ENCODE measurements at places on chromosomes 3 and 15. TPM values are rescaled to one million over a fixed set of nuclear protein-coding genes. Genes with fewer than 3 reads are reported as not detected.

DNA sequence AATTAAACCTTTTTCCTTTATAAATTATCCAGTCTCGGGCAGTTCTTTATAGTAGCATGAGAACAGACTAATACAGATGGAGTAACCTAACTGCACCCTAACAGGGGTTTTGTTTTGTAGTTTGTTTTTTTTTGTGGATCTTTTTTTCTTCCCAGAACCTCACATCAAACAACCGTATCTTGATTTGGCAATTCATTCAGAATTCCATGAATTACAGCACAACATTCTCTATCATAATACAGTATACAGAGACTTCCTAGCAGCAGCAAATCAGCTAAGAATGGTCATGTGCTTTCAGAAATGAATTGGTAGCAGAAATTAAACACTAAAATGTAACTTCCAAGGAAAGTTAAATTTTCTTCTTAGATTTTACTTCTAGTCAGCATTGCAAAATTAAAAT, 114.6 kb downstream of the TMCC1 start:
- H3K27me3 ChIP-seq: no peaks in the 10 kb centered on the region
- no peak overlapping the region for H3K4me3 ChIP-seq
- H3K4me1 ChIP-seq: peaks cover 11% of the 10 kb centered on the region
- no peak overlapping the region for H3K27ac ChIP-seq
- peaks cover 15% of the 10 kb centered on the region for H3K36me3 ChIP-seq

DNA sequence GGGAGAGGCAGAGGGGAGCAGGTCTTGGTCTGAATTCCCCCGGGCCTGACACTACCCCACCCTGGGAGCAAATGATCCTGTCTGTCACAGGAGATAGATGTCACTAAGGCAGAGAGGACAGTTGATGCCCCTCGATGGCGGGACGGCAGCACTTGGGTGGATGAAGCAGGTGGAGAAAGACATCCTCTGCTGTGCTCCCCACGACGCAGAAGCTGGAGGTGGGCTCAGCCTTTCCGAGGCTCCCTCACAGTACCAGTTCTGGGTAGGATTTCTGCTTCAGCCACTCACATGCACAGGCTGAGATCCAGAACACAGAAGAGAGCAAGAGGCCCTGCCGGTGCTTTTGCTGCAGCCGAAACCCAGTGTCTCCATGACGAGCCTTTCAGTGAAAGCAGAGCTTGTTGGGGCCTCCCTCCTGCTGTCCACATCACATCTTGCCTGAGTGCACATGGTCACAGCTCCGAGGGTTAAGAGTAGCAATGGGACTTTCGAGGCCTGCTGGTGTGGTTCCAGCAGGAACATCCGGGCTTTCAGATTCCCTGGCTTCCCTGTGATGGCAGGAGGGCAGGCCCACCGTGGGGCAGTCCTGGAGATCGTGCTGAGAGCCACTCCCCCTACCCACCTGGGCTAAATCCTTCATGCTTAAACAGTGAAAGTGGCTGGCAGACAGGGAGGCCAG, 107.3 kb upstream of the PRR20G start:
- no peak overlapping the region for H3K27ac ChIP-seq
- no peak overlapping the region for H3K4me3 ChIP-seq
- H3K27me3 ChIP-seq: peaks cover 23% of the 10 kb centered on the region
- no peaks in the 10 kb centered on the region for H3K4me1 ChIP-seq
- no peak for DNase-seq
- H3K36me3 ChIP-seq: no peaks in the 10 kb centered on the region

DNA sequence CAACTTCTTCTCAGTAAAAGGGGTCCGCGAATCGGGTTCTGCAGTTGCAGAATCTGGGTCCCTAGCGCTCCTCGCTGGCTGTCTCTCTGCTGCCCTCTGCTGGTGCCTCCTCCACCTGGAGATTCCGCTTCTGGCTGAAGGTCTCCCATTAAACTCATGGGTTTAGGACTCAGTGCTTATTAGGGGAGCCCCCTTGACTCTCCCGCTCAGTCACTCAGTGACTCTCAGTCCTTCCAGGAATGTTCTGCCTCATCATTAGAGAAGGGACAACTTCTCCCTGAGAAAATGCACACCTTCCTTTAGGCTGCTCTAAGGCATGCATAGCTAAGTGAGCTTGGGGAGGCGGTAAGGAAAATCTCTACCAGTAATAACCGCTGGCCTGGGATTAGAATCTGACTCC, 7.1 kb downstream of the CPN2 start:
- H3K36me3 ChIP-seq: no peaks in the 10 kb centered on the region
- peak; percentile 58 for DNase-seq
- peaks cover 9% of the 10 kb centered on the region for H3K4me1 ChIP-seq

DNA sequence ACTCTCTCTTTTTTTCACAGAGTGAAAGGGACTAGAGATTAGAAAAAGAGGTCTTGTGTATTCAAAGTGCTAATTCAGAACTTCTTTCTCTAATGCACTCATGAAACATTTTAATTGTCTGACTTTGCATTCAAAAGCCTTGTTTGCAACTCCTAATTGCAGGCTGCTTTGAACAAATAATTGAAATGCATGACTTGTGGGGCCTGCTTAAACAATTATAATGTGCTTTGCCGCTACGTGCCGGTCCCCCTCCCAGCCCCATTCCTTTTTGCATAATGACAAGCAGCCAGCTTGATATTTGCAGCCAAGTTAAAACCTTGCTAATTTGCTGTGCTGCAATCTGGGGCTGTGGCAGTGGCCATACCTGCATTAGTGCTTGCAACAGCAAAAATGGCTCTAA, 114.5 kb downstream of the FOXB1 start:
- no peak overlapping the region for H3K4me3 ChIP-seq
- H3K27me3 ChIP-seq: peaks cover 12% of the 10 kb centered on the region
- DNase-seq: no peak
- no peaks in the 10 kb centered on the region for H3K36me3 ChIP-seq
- H3K27ac ChIP-seq: no peak overlapping the region
- no peaks in the 10 kb centered on the region for H3K4me1 ChIP-seq

- DNase-seq: no peak
- no peak overlapping the region for H3K4me3 ChIP-seq
- H3K27me3 ChIP-seq: no peaks in the 10 kb centered on the region
- no peaks in the 10 kb centered on the region for H3K4me1 ChIP-seq
- no peaks in the 10 kb centered on the region for H3K36me3 ChIP-seq
- H3K27ac ChIP-seq: no peak overlapping the region
These were observed 24.5 kb downstream of the NANOGP8 start for GRCh38 chr15:35060591-35060990.

Gene ONECUT1
- polyA plus RNA-seq: not detected
